ENCODE measurements at places on chromosomes 7 and 10.

DNA sequence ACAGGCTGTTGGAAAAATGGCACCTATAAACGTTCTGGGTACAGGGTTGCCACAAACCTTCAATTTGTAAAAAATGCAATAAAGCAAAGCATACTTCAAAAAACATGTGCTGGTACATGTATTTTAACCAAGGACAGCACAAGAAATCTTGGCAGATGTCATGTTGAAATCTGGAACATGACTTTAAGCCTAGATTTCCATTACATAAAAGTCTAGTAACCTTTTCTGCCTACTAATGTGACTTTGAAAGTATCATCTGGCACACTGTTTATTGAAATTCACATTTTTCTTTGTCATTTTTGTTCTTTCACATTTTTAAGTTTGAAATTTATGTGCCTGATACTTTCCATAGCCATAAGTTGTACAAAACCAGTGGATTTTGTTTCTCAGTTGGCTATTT lies 296.8 kb downstream of the EXOC4 start:
- no peak for DNase-seq

DNA sequence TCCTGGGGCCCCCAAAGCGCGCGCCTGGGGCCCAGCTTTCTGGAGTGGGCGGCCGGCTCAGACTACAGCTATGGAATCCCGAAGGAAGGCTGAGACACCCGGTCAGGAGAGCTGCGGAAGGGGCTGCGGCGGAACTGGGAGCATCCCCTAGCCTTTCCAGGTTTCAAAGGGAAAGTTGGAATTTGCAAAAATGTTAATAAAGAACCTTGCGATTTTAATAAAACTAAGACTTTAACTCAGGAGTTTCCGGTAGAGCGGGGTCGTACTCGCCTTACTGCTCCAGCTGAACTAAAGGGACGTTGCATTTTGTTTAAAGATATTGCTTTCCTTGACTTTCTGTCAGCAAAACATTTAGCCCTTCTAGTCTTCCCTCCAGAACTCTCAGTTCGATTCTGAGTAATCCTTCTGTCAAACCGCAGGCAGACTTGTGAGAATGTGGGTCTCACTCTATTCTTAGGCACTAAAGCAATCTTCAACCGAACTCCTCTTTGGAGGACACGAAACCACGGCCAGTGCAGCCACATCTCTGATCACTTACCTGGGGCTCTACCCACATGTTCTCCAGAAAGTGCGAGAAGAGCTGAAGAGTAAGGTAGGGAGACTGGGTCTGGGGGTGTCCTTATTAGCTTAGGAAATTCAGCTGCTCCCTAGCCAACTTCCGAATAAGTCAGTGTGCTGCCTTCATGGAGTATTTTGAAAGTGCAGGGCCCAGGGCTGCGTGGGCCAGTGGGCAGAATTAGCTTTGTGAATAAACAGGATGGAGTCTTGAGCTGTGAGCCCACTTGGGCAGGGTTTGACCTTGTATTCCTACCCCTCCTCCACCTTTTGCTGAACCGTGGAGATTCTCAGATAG lies 1.9 kb downstream of the CYP26A1 start:
- DNase-seq = no peak

GRCh38 chr10:122854648-122855047 lies 9.0 kb upstream of the CUZD1 start:
- DNase-seq = peak; percentile 91

DNA sequence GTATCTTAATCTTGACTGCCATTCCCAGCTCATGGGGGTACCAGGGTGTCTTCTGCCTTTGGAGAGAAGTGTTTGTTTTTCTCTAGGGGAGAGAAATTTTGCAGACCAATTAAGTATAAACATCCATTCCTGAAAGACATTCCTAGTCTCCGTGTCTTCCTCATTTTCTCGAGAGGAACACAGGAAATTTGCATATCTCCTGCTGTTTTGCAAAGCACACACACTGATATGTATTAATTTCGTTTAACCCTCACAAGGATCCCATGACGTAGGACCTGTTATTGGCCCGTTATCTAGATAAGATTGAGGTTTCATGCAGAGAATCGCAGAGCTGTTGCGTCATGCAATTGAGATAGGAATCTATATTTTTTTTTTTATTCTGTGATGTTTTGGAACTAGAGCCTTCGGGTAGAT lies 944 bp downstream of the RHBDD2 start:
- DNase-seq = peak; percentile 40
